Fibroblast of the conjunctiva (primary cell): ENCODE measurements at places on chromosomes 5 and 9.

DNA sequence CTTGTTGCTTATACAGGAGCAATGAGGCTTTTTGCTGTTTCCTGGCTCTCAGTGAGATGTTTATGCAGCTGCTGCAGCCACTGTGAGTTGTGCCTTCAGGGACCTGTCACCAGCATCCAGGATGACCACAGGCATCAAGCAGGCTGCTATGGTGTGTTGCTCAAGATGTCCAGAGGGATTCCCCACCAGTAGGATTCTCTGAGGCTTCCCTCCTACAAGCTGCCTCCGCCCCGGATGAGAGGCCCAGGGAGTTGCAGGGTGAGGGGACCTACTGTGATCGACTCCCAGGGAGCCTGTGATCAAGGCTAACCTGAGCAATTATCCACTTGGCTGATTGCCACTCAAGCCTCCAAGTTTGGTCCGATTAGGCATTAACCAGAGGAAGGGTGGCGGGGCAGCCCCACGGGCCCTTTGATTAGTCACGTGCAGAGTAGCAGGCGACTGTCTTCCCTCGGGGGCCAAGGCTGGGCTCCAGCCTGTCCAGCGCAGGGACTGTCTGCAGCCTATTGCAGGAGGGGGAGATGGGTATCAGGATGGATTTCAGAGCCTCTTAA, 1.8 kb upstream of the FAT2 start:
- DNase-seq: no peak

GRCh38 chr5:90783460-90784333, 225.1 kb downstream of the ADGRV1 start:
- DNase-seq: peak; percentile 47

DNA sequence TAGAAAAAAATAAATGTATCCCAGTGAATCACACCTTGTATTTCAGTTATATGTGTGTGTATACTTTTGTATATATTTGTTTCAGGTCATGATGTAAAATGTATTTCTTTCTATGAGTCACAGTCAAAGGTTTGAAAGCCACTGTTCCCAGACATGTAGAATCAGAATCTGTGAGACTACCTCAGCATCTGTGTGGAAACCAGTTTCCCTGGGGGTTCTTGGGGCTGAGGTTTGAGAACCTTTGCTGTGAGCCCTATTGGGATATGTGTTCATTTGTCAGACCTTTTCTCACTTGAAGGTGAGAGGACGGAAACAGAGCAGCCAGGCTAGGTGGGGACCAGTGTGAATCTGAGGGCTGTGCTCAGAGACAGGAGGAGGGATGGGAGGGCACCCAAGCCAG, 78.7 kb upstream of the SAP30L start:
- no peak for DNase-seq

- DNase-seq: no peak
Observed at GRCh38 chr5:53713978-53714666, 153.7 kb downstream of the NDUFS4 start.

- no peak for DNase-seq
Observed at GRCh38 chr5:139105621-139106071, 92.5 kb downstream of the SIL1 start.

- DNase-seq: no peak
Observed at GRCh38 chr9:122138560-122139268, 20.9 kb downstream of the NDUFA8 start.

DNA sequence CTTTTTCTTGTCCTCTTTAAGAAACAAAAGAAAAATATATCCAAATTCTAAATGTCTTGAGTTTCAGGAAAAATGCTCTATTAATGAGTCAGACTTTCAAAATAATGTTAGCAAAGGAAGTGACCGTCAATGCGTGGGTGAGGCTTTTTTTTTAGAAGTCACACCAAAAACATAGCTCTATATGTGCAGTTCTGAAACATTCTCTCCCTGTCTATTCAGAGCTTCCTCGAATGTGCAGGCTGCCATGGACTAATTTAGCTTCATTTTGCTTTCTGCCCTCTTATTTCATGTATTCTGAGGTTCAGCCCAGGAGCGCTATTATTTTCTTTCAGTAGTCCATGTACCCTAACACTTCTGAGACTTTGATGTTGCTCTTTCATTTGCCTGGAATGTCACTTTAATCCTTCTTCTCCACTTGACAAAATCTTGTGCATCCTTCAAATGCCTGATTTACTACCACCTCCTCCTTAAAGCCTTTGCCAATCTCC, 72.5 kb upstream of the RASA1 start:
- peak; percentile 26 for DNase-seq

DNA sequence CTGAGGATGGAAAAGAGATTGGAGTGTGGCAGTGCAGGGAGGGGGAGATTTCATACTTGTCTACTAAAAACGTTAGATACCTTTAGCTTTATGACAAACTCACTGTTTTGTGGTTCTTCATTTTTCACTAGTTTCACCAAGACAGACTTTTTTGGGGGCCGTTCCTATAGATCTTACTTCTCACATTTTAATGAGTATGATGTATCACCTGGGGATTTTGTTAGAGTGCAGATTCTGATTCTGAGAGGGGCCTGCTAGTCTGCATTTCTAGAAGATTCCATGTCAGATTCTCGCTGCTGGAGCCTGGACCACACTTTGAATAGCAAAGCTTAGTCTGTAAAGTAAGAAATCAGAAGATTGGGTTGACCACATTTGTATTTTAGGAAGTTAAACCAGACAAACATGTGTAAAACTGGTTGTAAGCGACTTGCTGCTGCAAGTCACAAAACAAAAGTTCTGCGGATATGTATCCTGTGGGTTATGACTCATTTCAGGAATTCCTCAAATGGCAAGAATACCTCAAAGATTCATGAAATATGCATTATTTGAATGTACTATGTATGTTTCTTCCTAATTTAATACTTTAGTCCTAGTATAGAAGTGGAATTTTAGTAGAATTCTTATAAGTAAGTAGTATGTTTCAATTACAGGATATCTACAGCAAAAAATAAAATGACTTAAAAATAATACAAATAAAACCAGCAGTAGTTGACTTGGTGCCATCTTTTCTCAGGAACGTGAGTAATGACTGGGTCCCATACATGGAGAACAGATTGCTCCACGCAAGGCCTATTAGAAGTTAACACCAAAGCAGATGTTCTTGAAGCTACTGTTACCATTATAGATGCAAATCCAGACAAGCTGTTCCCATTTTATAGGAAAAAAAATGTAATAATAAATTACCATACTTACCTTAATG, 27.8 kb downstream of the NFIL3 start:
- DNase-seq: peak; percentile 66

GRCh38 chr5:160479926-160480325, 58.3 kb downstream of the PTTG1 start:
- DNase-seq: peak; percentile 27

DNA sequence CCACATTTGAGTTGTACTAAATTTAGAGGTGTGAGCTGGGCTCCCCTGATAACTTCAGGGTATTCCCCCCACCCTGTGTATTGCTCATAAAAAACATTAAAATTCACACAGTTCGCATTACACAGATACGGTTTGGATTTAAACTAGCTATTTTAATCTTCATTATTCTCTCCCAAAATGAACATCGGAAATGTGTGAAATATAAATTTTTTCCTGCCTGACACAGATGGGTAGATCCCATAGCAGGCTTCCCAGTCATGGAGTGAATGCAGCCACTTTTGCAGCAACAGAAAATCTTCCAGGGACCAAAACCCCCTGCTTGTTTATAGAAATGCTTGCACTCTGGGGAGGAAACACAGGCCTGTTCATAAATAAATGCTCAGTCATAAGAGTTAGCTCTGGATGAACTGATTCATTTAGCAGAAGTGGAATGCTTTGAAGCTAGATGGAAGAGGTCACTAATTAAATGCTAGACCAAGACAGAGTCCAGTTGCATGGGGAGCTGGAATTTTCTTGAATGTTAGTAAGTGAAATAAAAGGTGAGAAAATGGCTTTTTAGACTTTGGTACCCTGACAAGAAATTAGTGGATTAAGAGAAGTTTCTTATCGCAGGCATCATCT, 115.6 kb downstream of the PDE8B start:
- no peak for DNase-seq

DNA sequence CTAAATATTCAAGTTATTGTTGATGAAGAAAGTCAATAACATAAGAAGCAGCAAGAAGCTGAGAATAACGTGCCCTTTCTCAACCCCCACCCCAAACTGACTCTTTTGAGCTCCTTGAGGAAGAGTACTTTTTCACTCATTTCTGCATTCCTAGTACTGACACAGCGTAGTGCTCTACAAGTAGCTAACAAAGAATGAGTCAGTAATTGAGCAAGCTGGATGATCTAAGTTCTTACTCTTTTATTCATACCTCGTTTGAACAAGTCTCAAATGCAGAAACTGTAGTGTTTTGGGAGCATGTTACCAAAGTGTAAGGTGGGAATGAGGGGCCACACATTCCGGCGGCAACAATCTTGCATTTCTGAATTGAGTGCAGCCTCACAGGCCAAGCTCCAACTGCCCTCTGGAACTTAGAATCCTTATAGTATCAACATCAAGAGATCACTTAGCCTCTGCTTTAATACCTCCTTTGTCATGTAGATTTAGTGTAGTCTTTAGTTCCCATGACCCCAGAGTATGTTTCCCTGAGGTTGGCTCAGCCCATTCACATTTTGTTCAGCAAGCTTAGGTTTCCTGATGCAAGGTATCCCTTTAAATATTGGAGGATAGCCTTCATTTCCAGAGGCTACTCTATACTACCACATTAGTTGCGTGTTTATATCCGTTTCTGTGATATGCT, 152.0 kb downstream of the PRR16 start:
- peak; percentile 70 for DNase-seq

- no peak for DNase-seq
Observed at GRCh38 chr9:104984121-104984520, 56.2 kb upstream of the ABCA1 start.

DNA sequence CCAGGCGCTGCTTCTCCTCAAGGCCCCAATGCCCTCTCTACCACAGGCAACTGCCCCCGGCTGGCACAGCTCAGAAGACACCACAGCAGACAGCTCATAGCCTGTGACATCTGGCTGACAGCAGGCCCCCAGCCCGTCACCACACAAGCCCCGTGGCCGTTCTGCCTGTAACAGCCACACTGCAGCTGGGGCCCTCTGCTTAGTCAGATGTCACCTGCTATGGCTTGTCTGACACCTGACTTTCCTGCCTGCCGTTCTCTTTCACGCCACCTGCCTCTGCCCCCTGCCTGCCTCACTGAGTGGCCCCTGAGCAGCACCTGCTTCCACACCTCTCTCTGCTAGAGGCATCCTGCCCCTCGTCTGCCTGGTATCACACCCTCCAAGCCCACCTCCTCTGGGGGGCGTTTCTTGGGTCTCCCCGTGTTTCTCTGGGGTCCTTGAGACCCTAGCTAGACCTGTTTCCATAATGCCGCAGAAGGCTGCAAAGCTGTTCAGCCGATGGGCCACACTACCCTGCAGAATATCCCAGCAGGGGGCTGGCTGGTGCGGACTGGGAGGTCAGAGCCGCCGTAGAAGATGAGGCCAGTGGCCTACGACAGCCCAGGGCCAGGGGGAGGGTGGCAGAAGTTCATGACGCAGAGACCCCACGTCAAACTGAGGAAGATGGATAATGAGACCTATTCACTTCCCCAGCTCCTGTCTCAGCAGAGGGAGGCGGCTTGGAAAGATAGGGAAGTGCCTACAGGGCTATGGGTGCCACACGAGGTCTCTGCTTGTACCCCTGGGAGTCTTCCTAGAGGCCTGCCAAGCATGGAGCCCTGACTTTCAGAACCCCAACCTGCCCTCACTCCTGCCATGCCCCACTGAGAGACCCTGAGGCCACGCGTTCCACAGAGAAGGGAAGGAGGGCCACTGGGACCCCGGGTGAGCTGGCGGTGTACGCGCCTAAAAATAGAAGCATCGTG, 95.1 kb downstream of the ZNF354C start:
- no peak for DNase-seq

GRCh38 chr5:164357395-164358033, 852.1 kb downstream of the MAT2B start:
- no peak for DNase-seq

- DNase-seq: no peak
Observed at GRCh38 chr5:126369995-126370731, 53.0 kb upstream of the GRAMD2B start.

DNA sequence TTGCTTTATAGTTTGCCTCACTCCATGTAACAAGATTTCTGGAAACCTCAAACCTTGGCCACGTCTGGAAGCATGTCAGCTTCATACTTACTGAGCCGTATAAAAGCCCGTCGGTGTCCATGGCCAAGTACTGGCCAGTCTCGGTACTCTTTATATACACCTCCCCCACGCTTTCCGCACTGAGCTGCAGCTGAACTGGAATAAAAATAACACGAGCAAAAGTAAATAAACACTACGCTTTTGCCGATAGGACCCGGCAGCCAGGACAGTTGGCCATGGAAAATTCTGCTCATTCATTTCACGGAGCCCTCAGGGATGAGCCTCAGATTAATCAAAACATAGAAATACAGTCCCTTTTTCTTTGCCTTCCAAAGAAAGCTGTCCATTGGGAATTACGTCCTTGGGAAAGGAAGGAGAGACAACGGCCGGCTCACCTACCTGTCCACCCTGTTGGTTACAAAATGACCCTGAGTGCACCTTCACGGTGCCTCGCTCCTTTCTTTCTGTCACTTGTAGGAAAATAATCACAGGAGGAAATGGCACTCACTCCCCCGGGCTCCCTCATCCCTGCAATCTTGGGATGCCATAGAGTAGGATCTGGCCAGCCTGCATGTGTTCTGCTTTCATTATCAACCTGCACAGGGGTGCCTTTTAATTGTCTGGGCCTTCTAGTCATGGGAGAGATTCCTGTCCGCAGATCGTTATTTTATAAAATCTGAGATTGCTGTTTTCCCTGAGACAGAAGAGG, 85.1 kb downstream of the FGF1 start:
- DNase-seq: peak; percentile 55

DNA sequence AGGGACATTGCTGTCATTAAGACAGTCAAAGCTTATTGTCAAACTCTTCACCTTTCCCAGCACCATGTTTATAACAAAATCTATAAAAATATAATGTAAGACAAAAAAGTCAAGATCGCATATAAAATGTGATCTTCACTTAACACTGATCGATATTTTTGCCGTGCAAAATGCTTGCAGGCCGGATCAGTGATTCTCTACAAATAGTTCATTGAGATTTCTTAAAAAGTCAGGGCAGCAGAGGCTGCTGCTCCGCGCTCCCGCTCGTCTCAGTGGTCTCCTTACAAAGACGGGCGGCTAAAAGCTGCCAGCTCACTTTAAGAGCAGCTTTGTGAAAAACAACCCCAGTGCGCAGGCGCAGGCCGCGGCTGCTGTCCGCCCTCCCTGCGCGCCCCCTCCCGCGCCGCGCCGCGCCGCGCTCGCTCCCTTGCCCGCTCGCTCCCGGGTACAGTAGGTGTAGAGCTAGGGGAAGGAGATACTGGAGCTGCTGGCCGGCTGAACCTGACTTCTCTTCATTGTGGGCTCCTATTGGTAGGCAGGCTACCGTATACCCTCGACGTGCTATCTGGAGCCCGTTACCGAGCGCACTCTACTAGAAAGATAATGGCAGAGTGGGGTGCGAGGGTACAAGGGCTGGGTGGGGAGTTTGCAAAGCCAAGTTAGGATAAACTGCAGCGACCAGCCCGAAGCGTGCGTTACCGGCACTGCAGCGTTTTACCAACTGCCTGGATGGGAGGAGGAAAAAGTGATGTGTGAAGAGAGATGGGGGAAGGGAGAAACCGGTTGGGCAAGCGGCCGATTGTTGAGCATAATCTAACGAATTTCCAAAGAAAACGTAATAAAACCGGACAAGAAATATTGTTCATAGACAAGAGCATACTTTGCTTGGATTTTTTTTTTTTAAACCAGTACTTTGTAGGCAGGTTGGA, at the start of gene ARRDC3:
Gene ARRDC3, minus strand, starts transcription at position 291 of the 929 bp plus-strand sequence. Its CDS starts 225 bp downstream, at position 66.
- peak; percentile 95 for DNase-seq
